ENCODE measurements at places on chromosomes 16 and 17.

- no peak for DNase-seq
Measured at GRCh38 chr16:78155791-78156345, 56.4 kb downstream of the WWOX start.

GRCh38 chr17:42321555-42321954 lies 33.3 kb downstream of the STAT5A start:
- DNase-seq = no peak

- DNase-seq = no peak
Measured at GRCh38 chr17:1077986-1078711, 81.2 kb downstream of the TIMM22 start.

DNA sequence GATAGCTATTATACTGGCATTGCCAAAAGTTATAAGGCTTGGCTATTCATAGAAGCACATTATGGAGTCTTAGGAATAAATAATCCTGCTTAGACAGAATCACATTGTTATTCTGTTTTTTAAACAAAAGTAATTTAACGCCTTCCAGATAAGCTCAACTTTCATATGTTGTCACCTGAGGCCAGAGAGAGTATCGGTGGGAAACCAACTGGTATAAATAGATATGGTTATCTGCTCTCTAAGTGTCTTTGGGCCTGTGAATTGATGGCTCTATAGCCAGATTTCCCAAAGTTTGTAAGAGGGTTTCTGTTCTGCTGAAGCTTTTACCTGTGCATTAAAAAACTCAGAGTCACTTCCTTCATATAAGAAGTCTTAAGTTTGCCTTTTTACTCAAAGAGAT lies 1449.4 kb downstream of the CDH11 start:
- no peak for DNase-seq

Measured in HS-5 (cell line).